ENCODE measurements at places on chromosomes 6 and 20. TPM values are rescaled to one million over a fixed set of nuclear protein-coding genes. Genes with fewer than 3 reads are reported as not detected.
A peak's percentile ranks its signal among the peaks of the same experiment; 100 is the strongest.

DNA sequence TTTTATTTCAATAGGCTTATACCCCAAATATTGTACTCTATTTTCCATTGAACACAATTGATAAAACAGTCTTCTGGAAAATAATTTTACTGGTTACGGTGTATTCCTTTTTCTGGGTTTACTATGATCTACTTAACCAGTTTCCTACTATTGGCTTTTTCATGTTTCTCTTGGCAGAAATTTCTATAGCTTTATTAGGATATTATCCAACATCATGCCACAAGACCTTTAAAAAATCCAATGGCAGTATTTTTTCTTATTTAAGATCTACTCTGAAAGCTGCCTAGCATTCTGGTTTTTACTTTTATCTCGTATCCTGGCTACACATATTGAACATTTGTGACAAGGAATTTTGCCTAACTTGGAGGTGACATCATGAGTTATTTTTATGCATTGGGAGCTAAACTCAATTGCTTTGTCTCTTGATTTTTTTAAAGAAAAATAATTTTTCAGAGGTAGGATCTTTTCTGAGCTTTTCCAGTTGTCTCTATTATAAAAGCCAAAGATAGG, 45.5 kb downstream of the SLC9A8 start:
- peaks cover 4% of the 10 kb centered on the region for H3K36me3 ChIP-seq
- no peak for DNase-seq
- H3K27me3 ChIP-seq, result no peaks in the 10 kb centered on the region
- H3K4me3 ChIP-seq, result no peak overlapping the region
- H3K4me1 ChIP-seq, result peaks cover 5% of the 10 kb centered on the region
- no peak overlapping the region for H3K27ac ChIP-seq

- H3K4me3 ChIP-seq, result no peak overlapping the region
- no peaks in the 10 kb centered on the region for H3K4me1 ChIP-seq
- peaks cover 15% of the 10 kb centered on the region for H3K27me3 ChIP-seq
These were observed 11.3 kb upstream of the AFDN start for GRCh38 chr6:167815296-167815980.

GRCh38 chr20:57610261-57610952, 9.8 kb downstream of the ZBP1 start:
- H3K27me3 ChIP-seq, result peaks cover 10% of the 10 kb centered on the region
- H3K4me3 ChIP-seq, result no peak overlapping the region
- peaks cover 67% of the 10 kb centered on the region for H3K36me3 ChIP-seq
- H3K4me1 ChIP-seq, result peaks cover 25% of the 10 kb centered on the region

DNA sequence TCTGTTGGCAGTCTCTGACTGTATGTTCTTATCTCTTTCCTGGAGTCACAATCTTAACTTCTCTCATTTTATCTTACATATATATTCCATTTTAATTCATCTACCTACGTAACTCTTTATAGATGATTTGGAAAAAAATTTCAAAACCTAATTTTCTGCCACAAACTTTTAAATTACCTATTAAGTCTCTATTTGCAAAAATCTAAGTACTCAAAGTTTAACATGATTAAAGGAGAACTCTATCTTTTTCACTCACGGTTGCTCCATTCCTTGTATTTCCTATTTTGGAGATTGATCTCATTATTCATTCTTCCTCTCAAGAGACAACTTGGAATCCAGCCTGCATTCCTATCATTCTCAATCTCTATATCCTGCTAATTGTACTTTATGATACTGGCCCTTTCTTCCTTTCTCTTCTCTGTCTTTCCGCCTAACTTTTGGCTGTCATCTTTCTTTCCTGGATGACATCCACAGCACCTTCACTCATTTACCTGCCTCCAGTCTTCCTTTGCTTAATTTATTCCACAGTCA, 1071.1 kb upstream of the CITED2 start:
- H3K27me3 ChIP-seq, result no peaks in the 10 kb centered on the region
- no peaks in the 10 kb centered on the region for H3K4me1 ChIP-seq

DNA sequence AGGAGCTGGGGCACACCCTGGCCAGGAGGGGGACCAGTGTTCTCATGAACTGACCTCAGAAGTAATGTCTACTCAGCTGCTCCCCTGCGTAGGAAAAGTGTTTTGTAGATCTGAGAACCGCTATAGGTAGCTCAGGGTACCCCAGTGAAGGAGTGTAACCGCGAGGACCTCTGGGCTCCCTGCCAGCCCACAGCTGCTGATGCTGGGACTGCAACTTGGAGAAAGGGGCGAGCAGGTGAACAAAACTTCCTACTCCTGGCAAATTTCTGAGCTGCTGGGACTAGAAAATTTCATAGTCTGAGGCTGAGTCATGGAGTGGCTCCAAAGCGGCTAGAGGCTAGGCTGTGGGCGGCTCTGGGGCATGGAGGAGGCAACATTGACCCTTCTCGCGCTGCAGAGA, 51.9 kb downstream of the PYGB start:
- H3K27ac ChIP-seq, result peak overlapping the region; percentile 79
- H3K27me3 ChIP-seq, result no peaks in the 10 kb centered on the region
- H3K4me1 ChIP-seq, result no peaks in the 10 kb centered on the region

Gene KHDC1
- 4.3 TPM for polyA plus RNA-seq

- no peaks in the 10 kb centered on the region for H3K36me3 ChIP-seq
- no peaks in the 10 kb centered on the region for H3K4me1 ChIP-seq
- no peak for DNase-seq
- H3K27ac ChIP-seq, result no peak overlapping the region
- no peak overlapping the region for H3K4me3 ChIP-seq
These were observed 618.4 kb upstream of the ZNF337 start for GRCh38 chr20:26315054-26315453.

- H3K4me3 ChIP-seq, result no peak overlapping the region
- H3K36me3 ChIP-seq, result no peaks in the 10 kb centered on the region
- H3K4me1 ChIP-seq, result peaks cover 11% of the 10 kb centered on the region
- H3K27me3 ChIP-seq, result peaks cover 4% of the 10 kb centered on the region
These were observed 43.1 kb downstream of the MBOAT1 start for GRCh38 chr6:20169119-20169557.

Gene BACH2
- polyA plus RNA-seq, result 8.0 TPM

Gene GPR6
- polyA plus RNA-seq, result not detected

- peaks cover 7% of the 10 kb centered on the region for H3K27me3 ChIP-seq
- no peak overlapping the region for H3K4me3 ChIP-seq
- H3K4me1 ChIP-seq, result peaks cover 17% of the 10 kb centered on the region
- no peak overlapping the region for H3K27ac ChIP-seq
- no peaks in the 10 kb centered on the region for H3K36me3 ChIP-seq
These were observed 193.8 kb downstream of the SMOC2 start for GRCh38 chr6:168634541-168635328.

DNA sequence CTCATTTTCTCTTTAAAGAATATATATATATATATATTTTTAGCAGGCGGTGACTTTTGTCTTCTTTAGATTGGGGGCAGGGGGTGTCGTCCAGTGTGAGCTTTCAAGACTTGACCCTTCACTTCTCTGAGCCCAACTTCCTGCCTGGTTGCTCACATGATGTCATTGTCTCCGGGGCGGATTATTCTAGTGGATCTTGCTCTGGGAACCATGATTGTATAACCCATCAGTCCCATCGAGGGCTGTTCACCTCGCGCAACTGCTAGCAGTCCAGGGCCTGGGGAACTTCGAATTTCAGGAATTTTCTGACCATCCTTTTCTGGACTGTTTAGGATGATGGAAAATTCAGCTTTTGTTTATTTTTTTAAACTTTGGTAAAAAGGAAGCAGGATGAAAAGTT, 1.0 kb downstream of the IGF2R start:
- H3K27ac ChIP-seq, result peak overlapping the region; percentile 96
- H3K27me3 ChIP-seq, result peaks cover 5% of the 10 kb centered on the region
- H3K4me1 ChIP-seq, result peaks cover 57% of the 10 kb centered on the region
- H3K4me3 ChIP-seq, result peak overlapping the region; percentile 96

Gene ULBP3
- polyA plus RNA-seq, result not detected

DNA sequence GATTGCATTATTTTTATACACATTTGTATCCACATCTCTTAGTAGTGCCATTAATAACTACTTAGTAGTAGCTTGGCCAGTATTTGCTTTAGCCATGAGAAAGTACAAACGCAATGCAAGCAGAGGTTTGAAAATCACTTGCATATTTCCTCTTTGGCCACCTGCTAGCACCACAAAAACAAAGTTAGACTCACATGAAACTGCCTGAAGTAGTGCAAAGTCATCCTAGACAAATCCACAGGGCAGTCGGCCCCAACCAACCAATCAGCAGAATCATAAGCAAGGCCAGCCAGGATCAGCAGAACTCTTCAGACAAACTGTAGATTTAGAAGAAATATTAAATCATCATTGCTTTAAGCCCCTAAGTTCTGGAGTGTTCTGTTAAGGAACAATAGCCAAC, 135.2 kb upstream of the VGLL2 start:
- H3K4me3 ChIP-seq, result no peak overlapping the region
- no peaks in the 10 kb centered on the region for H3K27me3 ChIP-seq
- no peak overlapping the region for H3K27ac ChIP-seq
- H3K4me1 ChIP-seq, result no peaks in the 10 kb centered on the region
- no peak for DNase-seq
- H3K36me3 ChIP-seq, result no peaks in the 10 kb centered on the region

GRCh38 chr20:39911497-39911896, 777.5 kb downstream of the MAFB start:
- no peaks in the 10 kb centered on the region for H3K4me1 ChIP-seq
- H3K4me3 ChIP-seq, result no peak overlapping the region
- no peak for DNase-seq

Gene EEF1A2
- not detected for polyA plus RNA-seq

DNA sequence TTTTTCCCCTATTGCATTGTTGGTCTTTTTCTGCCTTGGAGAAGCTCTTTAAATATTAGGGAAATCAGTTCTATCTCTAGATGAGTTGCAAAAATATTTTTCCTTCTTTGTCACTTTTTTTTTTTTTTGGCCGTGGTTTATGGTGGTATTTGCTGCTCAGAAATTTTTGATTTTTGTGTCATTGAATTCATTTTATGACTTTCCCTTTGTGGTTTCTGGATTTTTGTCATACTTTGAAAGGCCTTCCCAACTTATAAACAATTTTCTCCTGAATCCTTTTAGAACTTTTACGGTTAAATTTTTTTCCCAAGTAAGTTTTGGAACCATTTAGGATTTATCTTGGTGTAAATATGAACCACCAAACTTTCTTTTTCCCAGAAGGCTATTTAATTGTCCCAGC, 145.6 kb downstream of the GJA10 start:
- DNase-seq, result no peak
- H3K27ac ChIP-seq, result no peak overlapping the region
- no peak overlapping the region for H3K4me3 ChIP-seq
- H3K4me1 ChIP-seq, result peaks cover 3% of the 10 kb centered on the region
- peaks cover 10% of the 10 kb centered on the region for H3K36me3 ChIP-seq

GRCh38 chr20:64151633-64152530, 12.4 kb upstream of the MYT1 start:
- no peak overlapping the region for H3K4me3 ChIP-seq
- no peaks in the 10 kb centered on the region for H3K27me3 ChIP-seq
- DNase-seq, result no peak
- no peaks in the 10 kb centered on the region for H3K36me3 ChIP-seq
- H3K27ac ChIP-seq, result no peak overlapping the region

Measured in immature natural killer cell (primary cell).